Right cardiac atrium (tissue), 5 donors: ENCODE measurements at places on chromosomes 3 and 15. TPM values are rescaled to one million over a fixed set of nuclear protein-coding genes. Genes with fewer than 3 reads are reported as not detected.

GRCh38 chr3:156216852-156217251 is 96.5 kb downstream of the KCNAB1 start:
- DNase-seq: no peak

DNA sequence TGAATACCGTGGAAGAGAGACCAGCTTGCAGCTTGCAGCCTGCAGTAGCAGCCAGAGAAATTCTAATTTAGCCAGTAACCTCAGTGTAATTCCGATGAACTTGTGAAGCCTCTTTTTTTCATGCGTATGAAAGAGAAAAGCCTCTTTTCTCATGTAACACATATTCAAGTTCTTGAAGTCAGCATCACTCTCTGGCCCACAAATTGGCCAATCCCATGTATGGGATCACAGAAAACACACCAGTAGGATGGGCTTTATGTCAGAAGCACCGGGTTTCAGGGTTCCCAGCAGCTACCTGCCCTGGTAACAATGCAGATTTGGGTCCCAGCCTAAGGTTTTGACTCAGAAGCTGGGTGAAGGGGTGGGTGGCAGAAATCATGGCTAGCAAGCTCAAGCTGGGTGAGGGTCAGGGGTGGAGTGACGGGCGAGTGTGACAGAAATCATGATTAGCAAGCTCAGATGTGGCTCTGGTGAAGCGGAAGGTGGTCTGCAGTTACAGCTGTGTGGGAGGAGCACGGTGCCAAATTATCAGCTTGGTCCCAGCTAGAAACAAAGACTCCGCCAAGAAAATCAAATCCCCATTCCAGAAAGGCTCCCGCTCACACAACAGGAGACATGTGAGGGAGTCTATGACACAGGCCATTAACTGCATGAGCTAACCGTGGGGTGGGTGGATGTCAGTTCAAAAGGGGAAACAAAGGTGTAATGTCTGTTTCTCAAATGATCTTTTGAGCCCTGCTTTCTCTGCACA is 86.6 kb downstream of the SNRK start:
- no peak for DNase-seq

- DNase-seq: peak; percentile 34
Observed at GRCh38 chr3:73520931-73521461, 103.7 kb downstream of the PDZRN3 start.

- no peak for DNase-seq
Observed at GRCh38 chr3:100340527-100340926, 6.0 kb downstream of the NIT2 start.

- no peak for DNase-seq
Observed at GRCh38 chr3:79161941-79162340, 605.9 kb downstream of the ROBO1 start.

- DNase-seq: no peak
Observed at GRCh38 chr3:96236522-96236921, 577.9 kb upstream of the EPHA6 start.

DNA sequence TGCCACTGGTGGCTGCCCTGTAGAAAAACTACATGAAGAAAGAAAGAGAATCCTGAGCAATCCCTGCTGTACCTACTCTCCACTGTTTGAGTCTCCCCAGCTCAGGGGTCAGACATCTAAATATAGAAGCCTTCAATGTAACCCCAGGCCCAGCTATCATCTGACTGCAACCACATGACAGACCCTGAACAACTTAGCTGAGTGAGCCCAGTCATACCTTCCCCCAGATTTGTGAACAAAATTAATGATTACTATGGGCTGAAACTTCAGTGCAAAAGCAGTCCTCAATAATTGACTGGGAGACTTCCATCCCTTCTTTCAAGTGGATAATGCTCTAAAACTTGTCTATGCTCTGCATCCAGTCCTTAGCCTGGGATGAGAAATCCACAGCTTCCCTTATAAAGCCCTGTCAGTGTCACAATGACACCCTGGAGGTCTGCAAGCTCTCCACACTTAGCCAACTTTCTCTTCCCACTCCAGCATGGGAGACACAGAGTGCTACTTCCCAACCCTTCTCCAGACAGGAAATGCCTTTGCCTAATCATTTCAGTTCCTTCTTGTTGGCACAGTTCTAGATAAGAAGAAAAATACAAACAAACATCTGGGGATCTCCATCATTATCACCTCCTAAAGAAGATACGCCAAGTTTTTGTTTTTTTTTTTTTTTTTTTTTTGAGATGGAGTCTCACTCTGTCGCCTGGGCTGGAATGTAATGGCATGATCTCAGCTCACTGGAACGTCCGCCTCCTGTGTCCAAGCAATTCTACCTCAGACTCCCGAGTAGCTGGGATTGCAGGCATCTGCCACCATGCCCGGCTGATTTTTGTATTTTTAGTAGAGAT is 198.5 kb upstream of the GADL1 start:
- DNase-seq: peak; percentile 20

DNA sequence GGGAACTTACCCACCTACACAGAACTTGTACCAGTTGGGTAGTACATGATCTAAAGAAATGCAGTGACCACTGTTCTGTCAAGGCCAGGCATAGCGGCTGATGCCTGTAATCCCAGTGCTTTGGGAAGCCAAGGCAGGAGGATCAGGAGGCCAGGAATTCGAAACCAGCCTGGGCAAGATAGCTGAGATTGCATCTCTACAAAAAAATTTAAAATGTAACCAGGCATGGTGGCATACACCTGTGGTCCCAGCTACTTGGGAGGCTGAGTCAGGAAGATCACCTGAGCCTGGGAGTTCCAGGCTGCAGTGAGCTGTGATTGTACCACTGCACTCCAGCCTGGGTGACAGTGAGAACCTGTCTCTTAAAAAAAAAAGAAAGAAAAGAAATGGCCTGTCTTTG is 321.0 kb downstream of the FEZF2 start:
- no peak for DNase-seq

- DNase-seq: no peak
Observed at GRCh38 chr15:89116404-89116803, 28.1 kb downstream of the ABHD2 start.

- DNase-seq: no peak
Observed at GRCh38 chr15:61018953-61019352, 210.1 kb downstream of the RORA start.

DNA sequence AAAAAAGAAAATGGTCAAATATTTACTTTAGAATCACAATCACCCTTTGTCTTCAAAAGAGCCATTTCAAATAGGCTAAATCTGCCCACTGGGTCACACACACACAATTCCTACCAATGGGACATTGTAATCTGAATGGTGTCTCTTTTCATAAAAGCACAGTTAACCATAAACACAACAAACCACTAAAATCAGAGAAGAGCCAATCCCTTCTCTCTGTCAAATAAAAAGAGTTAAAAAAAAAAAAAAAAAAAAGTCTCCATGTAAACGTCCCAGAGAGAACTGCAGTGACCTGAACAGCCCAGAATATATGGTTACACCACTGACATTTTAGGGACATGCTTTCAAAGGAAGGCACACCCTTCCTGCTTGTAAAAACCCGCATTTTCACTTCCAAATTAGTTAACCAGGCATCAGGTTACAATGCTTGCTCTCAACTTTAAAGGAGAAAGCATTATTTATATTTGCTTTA is 63.7 kb downstream of the PRICKLE2 start:
- no peak for DNase-seq

DNA sequence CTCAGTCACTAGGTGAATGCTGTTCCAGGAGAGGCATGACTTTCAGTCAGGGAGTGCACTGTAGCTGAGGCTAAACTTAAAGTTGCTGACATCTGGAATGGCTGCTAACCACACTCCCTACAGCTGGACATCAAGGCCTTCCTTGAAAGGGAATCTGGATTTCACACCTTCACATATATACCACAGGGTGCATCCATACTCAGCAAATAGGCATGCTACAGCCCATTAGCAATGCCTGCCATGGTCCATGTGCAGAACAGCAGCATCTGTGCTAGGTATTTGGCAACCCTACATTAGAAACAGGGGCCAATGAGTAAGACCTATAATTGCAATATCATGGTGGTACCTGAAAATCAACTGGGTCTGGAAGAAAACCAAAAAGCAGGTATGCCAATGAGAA is 74.8 kb downstream of the SNTN start:
- DNase-seq: no peak

- no peak for DNase-seq
Observed at GRCh38 chr3:97105989-97106651, 291.7 kb downstream of the EPHA6 start.

DNA sequence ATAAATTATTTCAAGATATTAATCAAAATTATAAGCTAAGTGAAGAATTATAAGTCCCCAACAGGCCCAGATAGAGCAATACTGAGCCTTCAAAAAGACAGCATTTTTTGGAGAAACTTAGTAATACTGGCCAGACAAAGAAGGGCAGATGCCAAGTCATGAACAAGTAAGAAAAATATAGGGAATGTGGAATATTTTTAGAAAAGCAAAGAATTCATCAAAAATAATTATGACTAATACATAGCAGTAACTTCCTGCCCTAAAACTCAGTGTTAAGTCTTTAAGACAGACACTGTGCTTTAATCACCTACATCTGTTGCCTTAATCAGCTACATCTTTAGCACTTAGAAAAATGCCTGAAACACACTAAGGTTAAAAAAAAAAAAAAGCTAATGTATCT is 31.2 kb downstream of the DPH6 start:
- DNase-seq: no peak

DNA sequence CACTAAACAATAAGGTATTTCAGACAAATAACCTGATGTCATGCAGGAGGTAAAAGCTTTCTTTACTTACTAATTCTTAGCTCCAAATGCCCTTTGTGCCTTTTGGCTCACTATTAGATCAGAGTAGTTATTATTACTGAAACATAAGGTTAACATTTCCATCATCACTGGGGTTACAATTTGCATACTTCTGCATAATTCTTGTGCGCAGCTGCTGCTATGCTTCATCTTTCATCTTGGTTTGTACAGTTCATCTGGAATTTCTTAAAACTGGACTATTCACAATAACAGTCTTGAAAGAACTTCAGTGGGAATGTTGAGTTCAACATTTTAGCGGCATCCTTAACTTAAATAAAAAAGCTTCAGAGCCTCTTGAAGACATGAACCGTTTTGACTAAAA is 383.2 kb upstream of the ADAMTS9 start:
- DNase-seq: no peak

GRCh38 chr3:15610082-15610759 is 8.7 kb downstream of the BTD start:
- DNase-seq: peak; percentile 24

DNA sequence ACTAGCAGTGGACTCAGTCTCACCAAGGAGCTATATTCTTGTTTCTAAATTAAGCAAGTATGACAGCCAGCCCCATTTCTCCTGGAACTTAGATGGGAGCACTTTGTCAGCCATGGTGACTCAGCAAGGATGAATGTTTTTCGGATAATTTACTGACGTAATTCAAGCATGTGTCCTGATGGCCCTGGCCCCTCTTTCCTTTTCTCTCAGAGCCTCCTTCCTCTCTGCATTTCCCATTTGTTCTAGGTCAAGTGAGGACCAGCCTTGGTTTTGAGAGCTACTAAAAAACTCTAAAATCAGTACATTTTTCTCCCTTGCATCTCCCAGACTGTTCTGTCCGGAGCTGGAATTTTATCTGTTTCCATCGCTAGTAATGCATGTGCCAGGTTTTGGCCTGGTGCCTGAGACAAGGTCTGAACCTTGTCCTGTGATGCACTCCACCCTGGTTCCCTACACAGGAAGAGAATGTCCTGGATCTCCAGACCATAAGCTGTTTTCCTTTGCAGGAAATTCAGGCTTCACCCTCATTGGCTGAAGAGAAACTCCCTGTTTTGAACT is 256.6 kb upstream of the ROPN1 start:
- DNase-seq: peak; percentile 73

- DNase-seq: no peak
Observed at GRCh38 chr15:51243774-51244173, 94.6 kb downstream of the CYP19A1 start.

GRCh38 chr15:39404767-39405181 is 176.1 kb upstream of the THBS1 start:
- DNase-seq: no peak

DNA sequence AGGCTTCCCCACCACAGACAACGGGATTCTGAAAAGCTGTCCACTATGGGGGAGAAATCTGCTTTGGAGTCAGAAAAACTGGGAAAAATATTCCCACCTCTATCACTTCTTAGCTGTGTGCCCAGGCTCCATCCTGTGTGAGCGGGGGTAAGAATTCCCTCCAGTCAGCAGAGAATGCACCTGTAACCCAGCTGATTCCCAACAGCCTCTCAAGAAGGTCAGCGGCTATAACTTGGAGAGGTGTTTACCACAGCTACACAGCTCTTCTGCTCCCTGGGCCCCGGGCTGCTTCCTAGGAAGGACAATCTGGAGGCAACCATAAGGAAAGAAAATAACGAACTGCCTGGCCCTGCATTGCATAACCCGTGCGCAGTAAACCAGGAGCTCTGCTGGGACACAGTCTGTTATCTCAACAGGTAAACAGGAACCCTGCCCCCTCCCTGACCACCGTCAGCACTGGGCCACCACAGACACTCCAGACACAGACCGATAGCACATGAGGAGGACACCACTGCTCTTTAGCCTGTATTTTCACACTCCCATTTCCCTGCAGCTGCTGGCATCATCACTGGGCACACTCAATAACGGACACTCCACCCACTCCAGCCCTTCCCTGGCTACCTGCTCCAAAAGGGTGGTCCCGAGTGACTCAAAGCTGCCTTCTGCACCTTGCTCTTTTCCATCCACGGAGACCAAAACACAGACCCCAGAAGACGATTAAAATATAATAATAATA is 2.1 kb downstream of the RAB43 start:
- DNase-seq: no peak

GRCh38 chr15:43144512-43144911 is 11.1 kb downstream of the TMEM62 start:
- DNase-seq: no peak

GRCh38 chr15:52670087-52670486 is 9.1 kb downstream of the ATOSA start:
- no peak for DNase-seq

- DNase-seq: no peak
Observed at GRCh38 chr3:124174910-124175874, 183.3 kb upstream of the ROPN1 start.

OSTN gene
- total RNA-seq: 0.23 TPM

CAV3 gene
- total RNA-seq: 23.4 TPM

RBM5 gene
- 73.7 TPM for total RNA-seq

HOMER2 gene
- 24.4 TPM for total RNA-seq

MELTF gene
- 1.2 TPM for total RNA-seq

CLDN16 gene
- total RNA-seq: not detected

RASA2 gene
- total RNA-seq: 6.6 TPM

XRN1 gene
- 17.2 TPM for total RNA-seq

ACOX2 gene
- total RNA-seq: 42.2 TPM

CDHR4 gene
- not detected for total RNA-seq

FANCD2OS gene
- not detected for total RNA-seq
